ENCODE measurements at places on chromosomes 5 and 9.

GRCh38 chr5:38541174-38541725 lies 15.2 kb downstream of the LIFR start:
- DNase-seq: no peak

- no peak for DNase-seq
These were observed 20.0 kb upstream of the SHISAL2B start for GRCh38 chr5:64670277-64670676.

GRCh38 chr9:22722492-22722891 lies 275.9 kb downstream of the DMRTA1 start:
- no peak for DNase-seq

DNA sequence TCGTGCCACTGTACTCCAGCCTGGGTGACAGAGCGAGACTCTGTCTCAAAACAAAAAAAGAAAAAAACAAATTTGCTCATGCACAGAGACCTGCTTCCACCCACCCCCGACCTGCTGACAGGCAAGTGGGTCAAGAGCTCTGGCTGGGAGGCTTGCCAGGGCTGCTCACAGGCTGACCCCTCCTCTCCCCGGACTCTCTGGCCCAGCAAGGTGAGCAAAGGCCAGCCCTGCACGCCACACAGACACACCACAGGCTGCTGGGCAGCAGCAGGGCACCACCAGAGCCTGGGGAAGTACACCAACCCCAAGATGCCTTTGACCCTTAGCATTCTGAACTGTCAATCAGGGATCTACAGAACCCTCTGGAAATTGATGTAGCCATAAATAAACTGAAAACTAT lies 29.2 kb downstream of the NSUN2 start:
- no peak for DNase-seq

- DNase-seq: no peak
These were observed 663.2 kb upstream of the RGMB start for GRCh38 chr5:98110282-98110691.

DNA sequence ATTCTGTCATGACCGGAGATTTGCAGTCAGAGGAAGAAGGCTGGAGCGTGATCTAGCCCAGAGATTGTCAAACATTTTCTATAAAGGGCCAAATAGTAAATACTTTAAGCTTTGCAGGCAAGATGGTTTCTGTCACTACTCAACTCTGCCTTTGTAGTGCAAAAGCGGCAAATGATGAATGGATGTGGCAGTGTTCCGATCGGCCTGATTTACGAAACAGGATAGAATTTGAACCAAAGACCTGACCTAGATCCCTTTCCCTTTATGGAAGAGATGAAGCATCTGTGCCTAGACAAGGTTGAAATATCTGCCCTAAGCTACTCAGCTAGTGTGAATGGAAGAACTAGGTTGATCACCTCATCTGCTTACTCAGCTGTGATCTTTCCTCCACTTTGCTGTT lies 209.5 kb downstream of the YTHDC2 start:
- no peak for DNase-seq

DNA sequence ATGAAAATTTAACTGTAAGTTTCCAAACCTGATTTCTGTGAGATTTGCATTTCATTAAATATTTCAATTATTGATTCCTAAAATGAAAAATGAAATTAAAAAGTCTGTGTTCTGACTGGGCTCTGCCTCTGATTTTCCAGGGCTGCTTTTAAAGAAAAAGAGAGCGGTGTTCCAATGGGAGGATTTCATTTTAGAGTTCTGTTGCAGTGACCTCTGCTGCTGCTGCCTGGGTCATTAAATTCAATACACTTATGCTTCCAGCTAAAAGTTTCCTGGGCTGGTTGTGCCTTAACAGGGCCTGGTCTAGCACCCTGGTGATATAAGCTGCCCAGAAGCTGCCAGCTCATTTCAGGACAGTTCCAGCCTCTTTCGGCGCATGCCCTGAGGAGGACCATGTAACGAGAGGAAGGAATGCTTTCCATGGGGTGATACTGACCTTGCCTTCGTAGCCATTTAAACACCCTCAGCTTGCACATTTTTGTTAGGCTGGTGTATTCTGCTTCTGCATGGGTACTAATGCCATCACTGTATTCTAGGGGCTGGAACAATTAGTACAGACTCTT lies 93.3 kb downstream of the TMEM174 start:
- no peak for DNase-seq

- DNase-seq: no peak
These were observed 1008.9 kb downstream of the EFNA5 start for GRCh38 chr5:106661866-106662265.

DNA sequence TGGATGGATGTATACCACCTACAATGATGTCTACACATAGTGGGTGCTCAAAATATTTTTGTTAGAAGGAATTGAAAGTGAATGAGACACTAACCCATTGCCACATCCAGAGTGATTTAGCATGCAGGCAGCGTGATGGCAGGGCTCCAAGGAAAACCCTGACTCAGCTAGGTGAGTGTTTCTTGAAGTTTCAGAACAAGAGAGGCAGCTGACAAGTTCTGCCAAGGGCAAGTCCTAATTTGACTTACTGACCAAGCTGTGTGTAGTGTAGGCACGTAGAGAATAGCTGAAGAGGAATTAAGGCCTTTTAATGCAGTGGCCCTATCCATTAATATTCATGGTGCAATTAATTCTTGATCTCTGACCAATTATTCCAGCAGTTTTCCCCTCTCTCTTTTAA lies 107.8 kb upstream of the ATP10B start:
- DNase-seq: peak; percentile 3

DNA sequence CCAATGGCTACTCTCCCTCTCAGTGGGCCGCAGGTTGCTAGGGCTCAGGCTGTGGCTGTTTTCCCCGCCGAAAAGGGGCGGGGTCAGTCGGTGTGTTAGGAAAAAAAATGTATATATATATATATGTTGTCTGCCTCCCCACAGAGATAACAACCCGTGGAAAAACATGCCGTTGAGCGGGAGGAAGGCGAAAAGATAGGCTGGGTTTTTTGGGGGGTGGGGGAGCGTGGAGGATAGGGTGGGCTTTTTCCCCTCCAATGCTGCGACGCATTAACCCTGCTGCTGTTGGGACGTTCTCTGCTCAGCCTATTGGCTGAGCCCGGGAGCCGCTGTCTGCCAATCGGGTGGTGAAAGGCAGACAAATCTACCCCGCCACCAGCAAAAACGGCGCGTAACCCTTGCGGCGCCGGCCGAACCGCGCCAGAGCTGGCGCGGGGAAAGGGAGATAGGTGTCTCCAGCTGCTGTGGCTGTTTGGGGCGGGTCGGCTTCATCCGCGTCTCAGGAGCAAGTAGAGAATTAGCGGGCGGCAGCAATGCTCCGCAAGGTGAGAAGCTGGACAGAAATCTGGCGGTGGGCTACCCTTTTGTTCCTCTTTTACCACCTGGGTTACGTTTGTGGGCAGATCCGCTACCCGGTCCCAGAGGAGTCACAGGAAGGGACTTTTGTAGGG lies at the start of gene PCDHGC4:
Gene PCDHGC4 (plus strand): TSS at position 390 of the 671 bp plus-strand sequence. CDS start 144 bp downstream, at position 534.
- DNase-seq: no peak

DNA sequence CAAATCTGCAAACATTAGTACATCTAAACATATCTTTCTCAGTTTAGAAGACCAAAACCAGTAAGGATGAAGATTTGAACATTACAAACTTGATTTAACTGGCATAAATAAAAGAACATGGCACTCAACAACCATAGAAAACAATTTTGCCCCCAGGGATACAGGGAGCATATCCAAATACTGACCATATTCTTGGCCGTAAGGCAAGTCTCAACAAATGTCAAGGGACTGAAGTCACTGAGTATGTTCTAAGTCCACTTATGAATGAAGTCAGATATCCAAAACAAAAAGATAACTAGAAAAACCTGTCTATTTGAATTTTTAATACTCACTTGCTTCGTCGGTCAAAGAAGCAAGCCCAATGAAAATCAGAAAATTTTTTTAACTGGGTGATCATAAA lies 14.1 kb downstream of the FEM1C start:
- DNase-seq: no peak

- DNase-seq: no peak
These were observed 5.5 kb downstream of the PDCL start for GRCh38 chr9:122822938-122823337.

DNA sequence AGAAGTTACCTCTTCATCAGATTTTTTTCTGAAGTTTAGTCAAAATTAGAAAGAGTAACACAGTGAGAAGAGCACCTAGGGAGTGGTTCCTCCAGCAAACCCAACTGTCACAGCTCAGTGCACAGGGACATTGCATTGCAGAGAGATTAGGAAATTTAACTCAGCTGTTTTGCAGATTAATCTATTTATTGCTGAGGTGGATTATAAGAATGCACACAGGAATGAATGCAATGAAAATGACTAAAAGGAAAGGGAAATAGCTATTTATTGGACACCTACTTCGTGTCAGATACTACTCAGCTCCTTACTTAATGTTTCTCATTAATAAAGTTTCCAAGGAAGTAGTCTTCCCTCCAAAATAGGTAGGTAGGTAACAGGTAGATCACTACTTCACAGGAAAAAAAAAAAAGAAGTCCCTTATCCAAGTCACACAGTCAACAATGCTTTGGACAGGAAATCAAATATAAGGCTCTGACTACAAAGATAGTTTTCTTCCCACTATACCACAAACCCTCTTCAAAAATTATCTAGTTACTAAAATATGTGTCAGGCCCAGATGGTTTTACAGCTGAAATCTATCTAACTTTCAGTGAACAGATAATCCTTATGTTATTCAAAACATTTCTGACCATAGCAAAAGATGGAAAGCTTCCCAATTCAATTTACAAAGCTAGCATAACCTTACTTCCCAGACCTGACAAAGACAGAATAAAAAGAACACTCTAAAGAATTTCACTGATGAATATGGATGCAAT lies 442.2 kb upstream of the MPDZ start:
- DNase-seq: no peak

DNA sequence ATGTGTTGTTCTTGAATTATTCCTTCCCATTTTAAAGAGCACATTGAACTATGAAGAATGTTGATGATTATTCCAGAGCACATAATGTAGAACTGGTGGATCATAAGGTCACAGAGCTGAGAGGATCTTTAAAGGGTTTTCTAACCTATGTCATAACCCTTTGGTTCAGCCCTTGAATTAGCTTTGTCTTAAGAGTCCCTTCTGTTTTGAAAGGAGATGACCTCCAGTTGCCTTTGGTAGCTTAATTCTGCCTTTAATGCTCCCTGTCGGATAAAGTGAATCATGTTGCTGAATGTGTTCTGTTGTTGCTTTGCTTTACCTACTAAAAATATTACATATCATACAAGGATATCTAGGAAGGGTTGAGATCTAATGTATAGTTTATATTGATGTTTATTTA lies 99.1 kb upstream of the PRRC1 start:
- no peak for DNase-seq

DNA sequence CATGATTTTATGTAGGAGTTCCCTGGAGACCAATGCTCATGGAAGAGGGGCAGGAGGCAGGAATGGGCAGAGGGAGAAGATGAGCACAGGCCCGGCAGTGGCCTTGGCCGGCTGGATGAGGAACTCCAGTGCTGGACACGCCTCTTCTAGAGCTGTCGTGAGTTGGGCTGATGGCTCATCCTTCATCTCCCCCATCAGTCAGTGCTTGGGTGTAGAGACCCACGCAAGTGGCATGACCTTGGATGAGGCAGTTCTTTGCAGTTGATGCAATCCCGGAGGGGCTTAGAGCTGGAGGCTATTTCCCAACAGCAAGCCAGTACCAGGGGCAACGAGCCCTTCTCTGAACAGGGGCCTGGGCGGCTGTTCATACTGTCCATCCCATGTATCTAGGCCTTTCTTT lies 25.5 kb upstream of the ARAP3 start:
- DNase-seq: no peak

GRCh38 chr5:50501491-50502228 lies 60.6 kb upstream of the EMB start:
- DNase-seq: peak; percentile 57

DNA sequence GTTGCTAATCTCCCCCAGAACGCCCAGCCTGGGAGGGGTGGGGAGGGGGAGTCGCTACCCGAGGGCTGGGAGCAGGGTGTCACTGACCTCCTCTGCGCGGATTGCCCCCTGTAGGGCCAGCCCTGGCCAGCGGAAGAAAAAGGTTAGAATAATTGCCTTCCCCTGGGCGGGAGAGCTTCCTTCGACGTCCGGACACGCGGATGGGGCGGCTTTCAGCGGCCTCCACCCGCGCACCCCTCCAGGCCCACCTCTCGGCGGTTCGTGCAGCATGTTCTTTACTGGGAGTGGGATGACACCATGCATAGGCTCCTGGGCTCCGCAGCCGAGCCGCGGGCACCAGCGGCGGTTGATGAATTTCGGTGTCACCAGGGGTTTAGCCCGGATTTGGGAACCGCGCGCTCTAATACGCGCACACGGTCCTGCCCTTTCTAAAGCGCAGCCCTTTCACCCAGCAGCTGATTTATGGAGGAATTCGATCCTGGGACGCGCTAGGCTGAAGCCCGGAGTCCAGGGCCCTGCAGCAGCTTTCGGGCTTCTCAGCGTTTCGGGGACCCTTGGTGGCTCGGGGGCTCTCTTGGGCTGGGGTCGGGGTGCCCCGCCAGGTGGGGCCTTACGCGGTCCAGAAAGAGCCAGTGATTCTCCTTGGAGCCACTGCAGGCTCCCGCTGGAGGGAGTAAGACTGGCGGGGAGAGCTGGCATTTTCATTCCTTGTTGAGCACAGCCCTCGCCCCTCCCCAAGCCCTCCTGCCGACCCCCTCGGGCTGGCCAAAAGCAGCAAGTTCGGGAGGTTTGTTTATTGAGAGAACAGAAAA lies 10.1 kb downstream of the LMX1B start:
- DNase-seq: no peak

GRCh38 chr5:60870857-60871256 lies 26.8 kb upstream of the ELOVL7 start:
- DNase-seq: no peak

DNA sequence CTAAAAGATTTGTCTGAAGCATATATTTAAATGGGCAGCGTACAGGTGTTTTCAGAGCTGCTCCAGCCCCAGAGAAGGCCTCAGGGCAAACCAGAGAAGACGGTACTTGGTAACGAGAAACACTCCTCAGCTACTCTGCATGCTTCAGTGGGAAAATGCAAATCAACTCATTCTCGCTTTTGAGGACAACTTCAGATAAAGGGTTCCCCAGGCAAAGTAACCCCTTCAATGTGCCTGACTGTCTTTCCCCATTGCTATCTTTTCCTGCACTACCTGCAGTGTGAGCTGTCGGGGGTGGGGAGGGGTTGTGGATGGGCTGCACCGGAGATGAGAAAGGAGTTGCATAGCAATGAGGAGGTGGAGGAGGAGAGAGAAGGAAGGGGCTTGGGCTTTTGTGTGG lies 339.7 kb upstream of the CLINT1 start:
- DNase-seq: no peak

DNA sequence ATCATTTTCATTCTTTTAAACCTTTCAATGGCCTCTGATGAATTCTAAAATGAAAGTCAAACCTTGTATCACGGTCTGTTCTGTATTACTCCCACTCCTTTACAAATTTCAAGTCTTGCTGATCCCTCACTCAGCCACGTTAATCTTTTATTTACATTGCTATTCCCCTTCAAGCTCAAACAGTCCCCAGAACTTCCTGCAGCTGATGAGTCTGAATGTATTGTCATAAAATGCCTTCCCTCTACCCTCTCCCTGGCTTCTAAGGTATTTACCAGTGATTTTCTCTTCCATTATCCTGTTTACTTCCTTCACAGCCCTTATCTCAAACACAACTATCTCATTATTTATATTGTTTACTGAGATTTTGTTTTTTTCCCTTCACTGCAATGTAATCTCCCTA lies 562.3 kb upstream of the C9orf72 start:
- DNase-seq: no peak

- DNase-seq: no peak
These were observed 168.7 kb downstream of the TTC39B start for GRCh38 chr9:15138357-15138686.

- DNase-seq: no peak
These were observed 10.7 kb upstream of the SLC22A4 start for GRCh38 chr5:132283423-132284043.

Data from activated CD4-positive, alpha-beta T cell treated with anti-CD3 and anti-CD28 coated beads, Interleukin-2, Interleukin-6, amounts not matched to agents 100 ng/mL and 50 ng/mL, durations not matched to agents 16 hours and 8 hours (primary cell).